ENCODE measurements at places on chromosomes 5 and 9.

DNA sequence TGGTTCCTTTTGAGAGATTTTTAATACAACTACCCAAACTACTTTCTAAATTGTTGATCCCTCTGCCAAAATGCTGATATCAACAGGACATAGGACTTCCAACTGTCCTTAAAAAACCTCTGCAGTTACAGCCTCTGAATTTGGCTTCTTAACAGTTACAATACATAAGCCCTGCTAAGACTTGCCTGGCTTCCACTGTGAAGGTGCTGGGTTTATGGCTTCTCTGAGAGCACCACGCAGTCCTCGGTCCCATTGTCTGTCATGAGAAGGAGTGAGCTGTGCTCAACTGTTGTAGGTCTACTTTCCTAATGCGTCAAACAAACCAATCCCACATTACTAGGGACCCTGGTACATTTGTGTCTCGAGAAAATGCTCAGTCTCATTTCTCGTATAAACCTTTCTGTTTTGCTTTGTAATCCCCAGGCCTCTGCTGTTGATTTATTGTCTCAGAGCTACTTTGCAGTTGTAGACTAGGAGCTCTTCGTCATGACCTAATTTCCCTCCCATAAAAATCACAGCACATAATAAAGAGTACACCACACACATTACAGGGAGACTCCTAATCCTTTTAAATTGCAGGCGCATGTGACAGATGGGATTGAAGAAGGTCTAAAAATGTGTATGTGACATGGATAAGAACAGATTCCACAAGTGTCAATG is 274.9 kb downstream of the NR3C1 start:
- no peak for DNase-seq

GRCh38 chr5:22319798-22320197 is 533.3 kb downstream of the CDH12 start:
- no peak for DNase-seq

GRCh38 chr5:179278546-179278945 is 66.7 kb downstream of the ADAMTS2 start:
- peak; percentile 45 for DNase-seq

DNA sequence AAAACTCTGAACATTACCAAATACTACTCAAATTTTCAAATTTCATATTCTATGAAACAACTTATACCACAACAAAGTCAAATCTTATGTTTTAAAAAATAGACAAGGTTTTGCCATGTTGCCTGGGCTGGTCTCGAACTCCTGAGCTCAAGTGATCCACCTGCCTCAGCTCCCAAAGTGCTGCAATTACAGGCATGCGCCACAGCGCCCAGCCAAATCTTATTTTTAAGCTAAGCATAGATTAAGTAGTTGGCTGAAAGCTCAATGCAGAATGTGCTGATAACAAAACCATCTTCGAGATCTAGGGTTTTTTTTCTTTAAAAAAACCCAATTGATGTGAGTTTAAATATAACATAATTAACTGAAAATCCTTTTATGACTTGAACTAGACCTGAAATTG is 6.4 kb downstream of the LMBRD2 start:
- no peak for DNase-seq

- no peak for DNase-seq
Observed at GRCh38 chr9:20290257-20290656, 332.0 kb downstream of the MLLT3 start.

DNA sequence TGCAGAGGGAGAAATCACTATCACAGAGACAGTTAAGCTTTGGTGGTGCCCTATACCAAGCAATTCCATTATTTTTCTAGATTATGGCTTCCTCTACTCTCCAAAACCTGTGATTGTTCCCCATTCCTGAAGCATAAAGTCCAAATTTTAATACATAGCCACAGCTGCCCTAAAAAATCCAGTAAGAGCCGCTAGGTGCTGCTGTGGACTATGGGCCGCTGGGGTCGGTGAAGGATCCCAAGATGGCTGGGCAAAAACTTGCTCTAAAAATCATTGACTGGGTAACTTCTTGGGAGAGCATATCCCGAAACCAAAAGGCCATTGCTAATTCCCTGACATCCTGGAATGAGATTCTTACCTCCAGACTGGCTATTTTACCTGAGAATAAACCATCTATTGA is 245.3 kb downstream of the NFIB start:
- no peak for DNase-seq

Data from Right ventricle myocardium inferior (tissue), 1 donor.